Memory B cell (primary cell): ENCODE measurements at places on chromosomes 6 and 20.

- peaks cover 34% of the 10 kb centered on the region for H3K4me1 ChIP-seq
- peak overlapping the region; percentile 18 for H3K4me3 ChIP-seq
- H3K36me3 ChIP-seq = peaks cover 21% of the 10 kb centered on the region
Measured at GRCh38 chr6:43627008-43627825, 1.8 kb downstream of the GTPBP2 start.

DNA sequence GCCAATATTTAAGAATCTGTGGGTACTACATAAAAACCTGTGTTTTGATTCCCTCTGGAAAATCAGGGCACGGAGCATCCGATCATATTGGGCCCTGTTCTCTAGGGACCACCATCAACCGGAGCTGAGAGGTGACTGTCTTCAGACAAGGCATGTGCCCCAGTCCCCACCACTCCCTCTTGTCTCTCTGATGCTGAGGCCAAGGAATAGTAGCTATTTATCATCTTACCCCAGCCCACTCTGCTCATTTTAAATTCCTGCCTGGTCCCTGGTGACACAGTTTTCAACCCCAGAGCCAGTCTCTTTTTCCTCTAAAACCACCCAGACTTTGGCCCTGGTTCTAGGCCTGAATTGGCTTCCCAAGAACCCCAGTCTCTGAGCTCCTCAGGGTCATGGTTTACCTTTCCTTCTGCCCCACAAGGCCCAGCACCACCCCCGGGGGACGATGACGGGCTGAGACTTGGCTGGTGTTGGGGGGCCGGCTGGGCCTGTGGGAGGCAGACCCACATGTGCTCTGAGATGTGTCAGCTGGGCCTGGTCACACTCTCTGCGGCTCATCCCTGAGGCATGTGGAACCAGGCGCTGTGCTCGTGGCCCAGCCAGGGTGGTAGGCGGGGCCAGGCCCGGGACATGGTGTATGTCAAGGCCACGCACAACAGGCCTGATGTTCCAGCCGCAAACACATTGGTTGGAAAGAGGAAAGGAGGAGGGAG, 114.4 kb downstream of the CEBPB start:
- H3K4me3 ChIP-seq = no peak overlapping the region
- no peak for DNase-seq
- H3K27ac ChIP-seq = no peak overlapping the region
- no peaks in the 10 kb centered on the region for H3K36me3 ChIP-seq
- H3K27me3 ChIP-seq = peaks cover 19% of the 10 kb centered on the region

- H3K36me3 ChIP-seq = no peaks in the 10 kb centered on the region
- no peak overlapping the region for H3K27ac ChIP-seq
- DNase-seq = no peak
- no peaks in the 10 kb centered on the region for H3K27me3 ChIP-seq
- H3K4me1 ChIP-seq = no peaks in the 10 kb centered on the region
- H3K4me3 ChIP-seq = no peak overlapping the region
Measured at GRCh38 chr6:98716341-98716740, 118.0 kb upstream of the POU3F2 start.

DNA sequence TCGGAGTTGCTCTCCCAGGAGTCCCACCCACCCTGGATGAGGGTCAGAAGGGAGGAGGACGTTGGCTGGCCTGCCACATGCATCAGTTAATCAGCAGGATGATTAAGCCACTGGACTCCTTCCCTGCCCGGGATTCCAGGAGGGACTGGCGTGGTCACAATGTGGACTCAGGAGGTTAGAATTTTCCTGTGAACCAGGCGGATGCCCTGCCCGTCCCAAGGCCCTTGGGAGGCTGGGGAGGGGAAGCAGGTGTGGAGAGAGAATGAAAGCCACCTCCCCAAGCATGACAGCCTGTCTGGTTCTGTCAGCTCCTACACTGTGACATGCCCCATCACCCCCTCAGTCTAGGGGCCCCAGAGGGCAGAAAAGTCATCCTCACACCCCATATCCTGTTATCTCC, 11.6 kb upstream of the ITPR3 start:
- H3K4me3 ChIP-seq = no peak overlapping the region
- H3K36me3 ChIP-seq = peaks cover 4% of the 10 kb centered on the region
- H3K27ac ChIP-seq = no peak overlapping the region
- peaks cover 9% of the 10 kb centered on the region for H3K4me1 ChIP-seq
- H3K27me3 ChIP-seq = peaks cover 2% of the 10 kb centered on the region

DNA sequence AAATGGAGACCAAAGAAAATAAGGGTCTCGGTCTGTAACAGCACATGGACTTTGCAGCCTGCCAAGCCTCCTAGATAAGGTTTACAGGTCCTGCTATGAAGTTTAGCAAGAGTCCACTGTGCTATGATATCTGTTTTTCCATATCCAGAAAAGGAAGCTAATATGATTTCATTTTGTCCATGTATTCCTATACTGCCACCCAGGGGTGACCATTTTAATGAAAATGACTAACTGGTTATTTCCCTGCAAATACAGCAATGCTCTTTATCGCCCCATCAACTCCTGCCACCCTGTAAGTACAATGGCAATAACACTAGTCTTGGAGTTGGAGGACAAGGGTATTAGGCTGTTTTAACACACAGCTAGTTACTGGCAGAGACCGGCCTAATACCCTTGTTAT, 115.2 kb upstream of the GLP1R start:
- DNase-seq = no peak
- H3K27ac ChIP-seq = no peak overlapping the region
- H3K36me3 ChIP-seq = no peaks in the 10 kb centered on the region
- no peak overlapping the region for H3K4me3 ChIP-seq
- peaks cover 4% of the 10 kb centered on the region for H3K27me3 ChIP-seq

DNA sequence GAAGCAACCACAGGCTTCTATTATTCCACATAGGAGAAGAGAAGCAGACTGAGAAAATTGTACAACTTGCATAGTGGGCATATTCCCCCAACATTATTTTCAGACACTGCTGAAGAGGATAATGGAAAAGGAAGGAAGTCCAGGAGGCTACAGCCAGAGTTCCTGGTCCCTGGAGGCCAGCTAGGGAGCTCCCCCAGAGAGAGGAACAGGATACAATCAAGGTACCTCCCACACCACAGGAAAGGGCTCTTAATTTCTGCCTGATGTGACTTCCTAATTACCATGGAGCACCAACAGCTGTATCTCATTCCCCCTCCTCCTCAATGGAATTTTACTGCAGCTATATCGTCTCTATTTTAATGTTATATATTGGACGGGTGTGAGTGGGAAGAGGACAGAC, 594.3 kb upstream of the NRSN1 start:
- H3K4me3 ChIP-seq = no peak overlapping the region
- no peak overlapping the region for H3K27ac ChIP-seq
- H3K27me3 ChIP-seq = no peaks in the 10 kb centered on the region

DNA sequence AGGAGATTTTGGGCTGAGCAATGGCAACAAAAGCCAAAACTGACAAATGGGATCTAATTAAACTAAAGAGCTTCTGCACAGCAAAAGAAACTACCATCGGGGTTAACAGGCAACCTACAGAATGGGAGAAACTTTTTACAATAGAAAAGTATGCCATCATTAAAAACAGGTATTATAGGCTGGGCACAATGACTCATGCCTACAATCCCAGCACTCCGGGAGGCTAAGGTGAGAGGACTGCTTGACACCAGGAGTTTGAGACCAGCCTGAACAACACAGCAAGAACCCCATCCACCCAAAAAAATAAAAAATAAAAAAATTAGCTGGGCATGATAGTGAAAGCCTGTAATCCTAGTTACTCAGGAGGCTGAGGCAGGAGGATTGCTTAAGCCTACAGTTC, 55.4 kb downstream of the MBOAT1 start:
- no peak for DNase-seq
- H3K4me3 ChIP-seq = no peak overlapping the region
- H3K27me3 ChIP-seq = no peaks in the 10 kb centered on the region
- H3K27ac ChIP-seq = no peak overlapping the region
- no peaks in the 10 kb centered on the region for H3K4me1 ChIP-seq

DNA sequence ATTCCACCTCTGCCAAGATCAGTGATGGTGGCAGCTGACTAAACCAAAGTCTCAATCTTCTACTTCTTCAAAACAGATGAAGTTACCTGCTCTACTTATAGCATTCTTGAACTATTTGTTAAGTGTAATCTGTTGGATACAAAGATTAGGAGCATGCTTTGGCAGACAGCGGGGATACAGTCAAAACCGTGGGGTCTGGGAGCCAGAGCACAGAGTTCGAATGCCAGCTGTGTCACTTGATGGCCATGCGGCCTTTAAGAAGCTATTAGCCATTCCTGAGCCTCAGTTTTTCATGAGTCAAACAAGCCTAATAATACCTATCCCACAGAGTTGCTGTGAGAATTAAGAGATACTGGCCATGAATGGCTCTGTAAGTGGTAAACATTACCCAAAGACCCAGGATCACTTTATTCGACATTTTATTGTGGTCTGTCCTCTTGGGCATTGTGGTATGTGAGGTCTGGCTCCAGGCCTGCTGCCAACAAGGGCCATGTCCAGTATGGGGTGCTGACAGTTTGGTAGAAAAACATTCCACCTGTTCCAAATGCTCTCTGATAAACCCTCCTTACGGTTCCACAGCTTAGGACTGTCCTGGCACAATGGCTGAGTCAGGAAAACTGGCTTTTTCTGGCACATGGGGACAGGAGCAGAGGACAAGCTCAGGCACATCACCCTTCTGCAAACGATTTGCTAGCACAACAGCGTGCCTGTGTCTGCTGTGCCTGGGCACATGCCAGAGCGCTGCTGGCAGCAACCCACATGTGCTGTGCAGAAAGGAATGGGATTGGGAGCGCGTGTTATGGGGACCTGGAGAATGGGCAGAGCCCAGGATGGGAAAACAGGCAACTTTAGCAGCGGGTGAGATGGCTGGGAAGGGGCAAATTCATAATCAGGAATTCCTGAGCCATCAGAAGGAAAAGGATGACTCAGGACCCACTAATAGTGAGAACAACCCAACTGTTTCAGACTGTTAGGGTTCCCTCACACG, 15.7 kb upstream of the FAM83C start:
- DNase-seq = no peak
- peaks cover 8% of the 10 kb centered on the region for H3K4me1 ChIP-seq
- H3K27me3 ChIP-seq = no peaks in the 10 kb centered on the region
- H3K27ac ChIP-seq = no peak overlapping the region
- H3K4me3 ChIP-seq = no peak overlapping the region
- peaks cover 11% of the 10 kb centered on the region for H3K36me3 ChIP-seq

DNA sequence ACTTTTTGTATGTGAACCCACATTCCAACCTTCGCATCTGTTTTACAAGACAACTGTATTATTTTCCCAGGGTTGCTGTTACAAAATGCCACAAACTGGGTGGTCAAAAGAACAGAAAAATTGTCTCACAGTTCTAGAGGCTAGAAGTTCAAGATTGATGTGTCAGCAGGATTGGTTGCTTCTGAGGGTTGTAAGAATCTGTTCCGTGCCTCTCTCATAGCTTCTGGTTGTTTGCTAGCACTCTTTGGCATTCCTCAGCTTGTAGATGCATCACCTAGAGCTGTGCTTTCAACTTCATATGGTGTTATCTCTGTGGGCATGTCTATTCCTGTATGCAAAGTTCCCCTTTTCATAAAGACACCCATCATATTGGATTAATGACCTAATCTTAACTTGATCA, 1067.2 kb downstream of the EPHA7 start:
- no peaks in the 10 kb centered on the region for H3K27me3 ChIP-seq

DNA sequence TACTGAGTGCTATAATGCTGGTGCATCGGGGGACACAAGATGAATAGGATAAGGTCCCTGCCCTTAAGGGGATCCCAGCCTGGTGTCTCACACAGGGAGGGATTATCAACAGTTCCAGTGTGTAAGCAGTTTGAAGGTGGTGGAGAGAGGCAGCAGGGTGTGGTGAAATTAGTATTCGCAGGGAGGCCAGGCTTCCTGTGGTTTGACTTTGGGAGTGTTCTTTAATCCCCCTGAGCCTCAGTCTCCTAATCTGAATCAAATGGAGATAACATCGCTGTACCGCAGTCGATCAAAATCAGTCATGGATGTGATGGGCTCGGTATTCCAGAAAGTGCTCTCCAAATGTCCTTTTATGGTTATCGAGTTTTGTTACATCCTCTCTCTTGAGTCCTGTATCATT, 288.1 kb upstream of the SUPT3H start:
- H3K4me3 ChIP-seq = no peak overlapping the region
- DNase-seq = no peak
- H3K27me3 ChIP-seq = peaks cover 8% of the 10 kb centered on the region
- no peaks in the 10 kb centered on the region for H3K36me3 ChIP-seq
- peaks cover 15% of the 10 kb centered on the region for H3K4me1 ChIP-seq

GRCh38 chr6:55901765-55902270, 26.4 kb upstream of the BMP5 start:
- H3K4me1 ChIP-seq = no peaks in the 10 kb centered on the region
- no peaks in the 10 kb centered on the region for H3K27me3 ChIP-seq
- no peak for DNase-seq
- H3K4me3 ChIP-seq = no peak overlapping the region
- no peak overlapping the region for H3K27ac ChIP-seq
- H3K36me3 ChIP-seq = no peaks in the 10 kb centered on the region

- no peaks in the 10 kb centered on the region for H3K27me3 ChIP-seq
- no peak overlapping the region for H3K4me3 ChIP-seq
- no peaks in the 10 kb centered on the region for H3K36me3 ChIP-seq
- no peaks in the 10 kb centered on the region for H3K4me1 ChIP-seq
Measured at GRCh38 chr6:8940356-8940755, 505.0 kb upstream of the SLC35B3 start.

DNA sequence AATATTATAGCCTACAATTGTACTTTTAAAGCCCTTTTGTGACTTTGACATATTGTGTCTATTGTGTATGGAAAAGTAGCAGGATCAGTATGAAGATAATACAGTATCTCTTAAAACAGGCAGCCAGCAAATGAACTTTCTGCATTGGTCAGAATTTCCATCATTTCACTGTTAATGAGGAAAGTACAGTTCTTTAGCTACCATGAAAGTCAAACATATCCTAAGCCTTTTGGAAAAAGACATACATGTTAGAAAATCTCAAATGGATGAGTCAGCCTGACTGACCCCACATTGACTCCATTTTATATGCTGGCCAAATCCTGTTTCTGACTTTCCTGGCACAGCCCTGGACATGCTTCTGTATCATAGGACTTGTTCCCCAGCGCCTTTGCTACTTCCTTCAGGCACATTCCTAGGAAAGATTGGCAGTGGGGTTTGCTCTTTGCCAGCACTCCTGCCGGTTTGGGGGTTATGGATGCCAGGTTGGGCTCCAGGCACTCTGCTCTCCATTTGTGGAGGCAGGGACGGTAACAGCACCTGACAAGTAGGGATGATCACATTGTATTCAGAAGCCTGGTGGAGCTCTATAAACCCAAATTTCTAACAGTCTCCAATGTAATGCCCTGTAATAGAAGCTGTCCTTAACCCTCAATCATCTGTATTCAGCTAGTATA, 43.7 kb downstream of the TOP1 start:
- H3K27ac ChIP-seq = no peak overlapping the region
- peaks cover 11% of the 10 kb centered on the region for H3K36me3 ChIP-seq
- no peak for DNase-seq
- no peaks in the 10 kb centered on the region for H3K27me3 ChIP-seq
- no peak overlapping the region for H3K4me3 ChIP-seq

- H3K4me1 ChIP-seq = peaks cover 6% of the 10 kb centered on the region
- no peak for DNase-seq
Measured at GRCh38 chr20:48416002-48416401, 411.8 kb downstream of the PREX1 start.

- no peak for DNase-seq
- peak overlapping the region; percentile 99 for H3K27ac ChIP-seq
- H3K4me1 ChIP-seq = peaks cover 33% of the 10 kb centered on the region
- no peaks in the 10 kb centered on the region for H3K36me3 ChIP-seq
Measured at GRCh38 chr20:53652859-53653517, 59.3 kb upstream of the ZNF217 start.

- DNase-seq = no peak
- H3K4me3 ChIP-seq = no peak overlapping the region
- H3K36me3 ChIP-seq = no peaks in the 10 kb centered on the region
- H3K27ac ChIP-seq = no peak overlapping the region
Measured at GRCh38 chr6:140825731-140826130, 1307.0 kb upstream of the GJE1 start.
